A673 (cell line): ENCODE measurements at places on chromosomes 1 and 21.

DNA sequence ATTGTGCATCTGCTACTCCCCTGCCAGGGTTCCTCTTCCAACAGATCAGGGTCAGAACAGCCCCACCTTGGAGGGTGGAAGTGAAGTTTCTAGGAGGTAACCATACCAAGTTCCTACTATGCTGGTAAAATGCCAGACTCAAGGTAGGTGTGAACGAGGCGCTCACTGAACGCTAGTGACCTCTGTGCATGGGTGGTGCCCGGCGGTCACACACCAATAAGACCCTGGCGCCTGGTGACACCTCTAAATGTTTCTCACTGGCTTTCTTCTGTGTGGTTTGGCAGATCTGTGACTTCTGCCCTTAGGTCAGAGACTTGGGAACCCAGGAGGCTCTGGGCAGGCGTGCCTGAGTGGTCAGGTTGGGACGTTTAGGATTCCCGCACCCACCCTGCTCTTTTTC, 55.9 kb downstream of the TMCO4 start:
- H3K4me1 ChIP-seq = no peaks in the 10 kb centered on the region
- H3K4me3 ChIP-seq = no peak overlapping the region
- H3K27me3 ChIP-seq = no peaks in the 10 kb centered on the region
- H3K36me3 ChIP-seq = no peaks in the 10 kb centered on the region
- H3K27ac ChIP-seq = no peak overlapping the region
- DNase-seq = no peak

DNA sequence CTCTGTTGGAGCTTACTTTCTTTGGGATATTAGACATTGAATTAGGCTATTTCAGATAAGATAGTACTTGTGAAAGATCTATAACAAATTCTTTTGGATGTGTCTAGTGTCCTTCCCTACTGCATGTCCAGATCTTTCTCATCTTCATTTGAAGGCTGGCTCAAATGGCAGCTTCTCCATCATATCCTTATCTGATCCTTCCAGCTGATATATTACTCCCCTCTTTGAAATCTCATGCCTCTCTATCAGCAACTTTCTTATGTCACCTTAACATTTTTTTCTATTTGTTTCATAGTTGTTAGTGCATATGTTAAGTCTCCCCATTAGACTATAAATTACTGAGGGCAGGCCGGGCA, 17.5 kb downstream of the CAP1 start:
- H3K4me1 ChIP-seq = peaks cover 30% of the 10 kb centered on the region
- no peak overlapping the region for H3K27ac ChIP-seq
- H3K4me3 ChIP-seq = no peak overlapping the region
- H3K27me3 ChIP-seq = no peaks in the 10 kb centered on the region

DNA sequence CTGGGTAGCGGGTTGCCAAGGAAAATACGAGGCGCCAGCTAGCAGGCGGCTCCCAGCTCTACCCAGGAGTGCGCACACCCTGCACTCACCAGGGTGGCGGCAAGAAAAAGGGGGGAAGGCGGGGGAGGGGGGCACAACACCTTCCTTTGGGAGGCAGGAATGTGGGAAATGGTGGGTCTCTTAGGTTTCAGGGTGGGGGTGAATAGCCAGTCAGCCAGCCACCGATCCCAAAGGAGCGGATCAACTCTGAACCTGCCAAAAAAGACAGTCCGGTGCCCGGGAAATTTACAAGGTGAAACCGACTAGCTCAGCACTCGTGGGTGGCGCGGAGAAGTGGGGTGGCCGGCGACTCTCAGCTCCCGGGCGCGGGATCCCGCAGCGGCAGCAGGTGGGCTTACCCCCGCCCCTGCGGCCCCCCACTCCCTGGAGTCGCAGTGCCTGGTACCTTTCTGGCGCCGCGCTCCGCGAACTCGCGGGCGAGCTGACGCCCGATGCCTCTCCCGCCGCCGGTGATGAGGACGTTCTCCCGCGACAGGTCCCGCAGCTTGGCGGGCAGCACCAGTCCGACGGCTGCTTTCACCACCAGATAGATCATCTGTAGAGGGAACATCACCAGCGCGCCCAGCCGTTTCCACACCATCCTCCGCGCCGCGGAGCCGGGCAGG, 1.2 kb downstream of the DHRS3 start:
- H3K27ac ChIP-seq = no peak overlapping the region
- peak overlapping the region; percentile 63 for H3K4me3 ChIP-seq
- peaks cover 13% of the 10 kb centered on the region for H3K4me1 ChIP-seq
- DNase-seq = peak; percentile 22
- H3K36me3 ChIP-seq = no peaks in the 10 kb centered on the region

DNA sequence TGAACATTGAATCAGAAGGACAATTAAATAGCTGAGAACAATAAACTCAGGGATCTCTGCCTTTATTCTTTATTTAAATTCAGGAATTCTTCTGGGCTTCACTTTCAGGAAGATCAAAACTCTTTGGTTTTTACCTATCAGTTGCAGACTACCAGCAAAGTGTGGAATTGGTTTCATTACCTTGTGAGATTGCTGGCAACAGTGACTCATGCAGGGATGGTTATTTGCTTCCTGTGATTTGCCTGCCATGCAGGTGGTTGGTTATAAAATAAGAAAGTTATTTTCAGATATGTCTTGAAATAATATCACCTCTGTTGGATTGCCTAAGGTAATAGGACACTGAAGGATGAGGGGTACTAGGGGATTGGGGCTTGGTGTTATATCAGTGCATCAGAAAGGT, 204.6 kb downstream of the PTBP2 start:
- no peaks in the 10 kb centered on the region for H3K4me1 ChIP-seq
- no peak overlapping the region for H3K27ac ChIP-seq
- no peaks in the 10 kb centered on the region for H3K36me3 ChIP-seq
- no peak overlapping the region for H3K4me3 ChIP-seq
- DNase-seq = no peak
- no peaks in the 10 kb centered on the region for H3K27me3 ChIP-seq
